Transverse colon (tissue), 4 donors: ENCODE measurements at places on chromosomes 5 and 9. TPM values are rescaled to one million over a fixed set of nuclear protein-coding genes. Genes with fewer than 3 reads are reported as not detected.

DNA sequence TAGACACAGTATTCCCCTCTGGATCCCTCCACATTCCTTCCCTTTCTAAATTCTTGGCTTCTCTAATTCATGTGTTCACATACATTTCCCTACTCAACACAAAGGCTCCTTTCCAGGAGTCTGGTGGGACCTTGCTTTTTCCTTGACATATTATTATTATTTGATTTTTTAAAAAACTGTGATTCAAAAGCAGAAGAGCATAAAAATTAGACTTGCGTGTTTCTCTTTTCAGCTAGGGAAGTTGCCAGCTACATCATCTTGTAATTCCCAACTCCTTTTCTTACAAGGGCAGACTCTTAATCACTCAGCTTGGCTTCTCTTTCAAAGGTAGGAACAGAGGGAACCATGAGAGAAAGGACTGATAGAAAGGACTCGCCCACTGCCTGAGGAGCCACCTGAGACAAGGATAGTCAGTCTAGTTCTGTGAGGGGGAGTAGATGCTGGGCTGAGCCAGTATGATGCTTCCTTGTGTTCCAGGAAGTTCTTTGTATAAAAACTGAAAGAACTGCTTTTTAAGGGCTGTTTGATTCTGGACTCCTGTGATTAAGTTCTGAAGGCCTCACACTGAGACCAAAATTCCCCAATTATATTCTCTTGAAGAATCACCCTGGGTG, 51.0 kb upstream of the DPYSL3 start:
- H3K36me3 ChIP-seq: no peaks in the 10 kb centered on the region
- no peak overlapping the region for H3K4me3 ChIP-seq
- DNase-seq: no peak
- H3K4me1 ChIP-seq: peaks cover 9% of the 10 kb centered on the region
- no peaks in the 10 kb centered on the region for H3K27me3 ChIP-seq
- no peak overlapping the region for H3K27ac ChIP-seq

DNA sequence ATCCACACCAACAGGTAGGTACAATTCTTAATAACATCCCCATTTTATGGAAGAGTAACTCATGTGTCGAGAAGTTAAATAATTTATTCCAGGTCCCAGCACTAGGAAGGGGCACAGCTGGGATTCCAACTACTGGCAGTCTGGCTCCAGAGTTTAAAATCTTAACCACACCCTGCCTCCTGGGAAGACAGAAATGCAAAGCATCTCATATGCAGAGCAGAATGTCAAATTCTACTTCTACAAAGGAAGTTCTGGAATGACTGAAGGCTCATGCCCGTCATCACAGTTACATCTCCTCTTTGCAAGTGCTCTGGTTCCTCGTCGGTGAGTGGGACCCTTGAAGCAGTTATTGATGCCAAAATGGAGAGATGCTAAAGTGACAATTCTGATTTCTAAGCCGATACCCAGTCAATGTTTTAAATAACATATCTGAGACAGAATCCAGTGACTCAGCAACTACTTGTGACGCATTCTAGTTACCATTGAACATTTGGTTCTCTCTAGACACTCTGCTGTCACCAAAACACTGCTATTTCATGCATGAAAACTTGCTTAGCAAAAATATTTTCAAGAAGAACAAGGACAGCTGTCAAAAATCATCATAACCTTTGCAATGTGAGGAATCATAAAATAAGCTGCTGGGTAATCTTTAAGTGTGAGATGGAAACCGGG, 412.7 kb downstream of the CTNND2 start:
- DNase-seq: no peak
- no peak overlapping the region for H3K4me3 ChIP-seq
- no peaks in the 10 kb centered on the region for H3K4me1 ChIP-seq
- no peak overlapping the region for H3K27ac ChIP-seq
- no peaks in the 10 kb centered on the region for H3K36me3 ChIP-seq
- H3K27me3 ChIP-seq: no peaks in the 10 kb centered on the region

The SCGB3A2 gene
- not detected for total RNA-seq

The PCDHGC4 gene
- total RNA-seq: 26.5 TPM

The SEMA5A gene
- total RNA-seq: 81.0 TPM

The ANKRD18A gene
- total RNA-seq: 15.4 TPM

The TGFBI gene
- total RNA-seq: 79.6 TPM
